ENCODE measurements at places on chromosomes 13 and 19.
A peak's percentile ranks its signal among the peaks of the same experiment; 100 is the strongest.

DNA sequence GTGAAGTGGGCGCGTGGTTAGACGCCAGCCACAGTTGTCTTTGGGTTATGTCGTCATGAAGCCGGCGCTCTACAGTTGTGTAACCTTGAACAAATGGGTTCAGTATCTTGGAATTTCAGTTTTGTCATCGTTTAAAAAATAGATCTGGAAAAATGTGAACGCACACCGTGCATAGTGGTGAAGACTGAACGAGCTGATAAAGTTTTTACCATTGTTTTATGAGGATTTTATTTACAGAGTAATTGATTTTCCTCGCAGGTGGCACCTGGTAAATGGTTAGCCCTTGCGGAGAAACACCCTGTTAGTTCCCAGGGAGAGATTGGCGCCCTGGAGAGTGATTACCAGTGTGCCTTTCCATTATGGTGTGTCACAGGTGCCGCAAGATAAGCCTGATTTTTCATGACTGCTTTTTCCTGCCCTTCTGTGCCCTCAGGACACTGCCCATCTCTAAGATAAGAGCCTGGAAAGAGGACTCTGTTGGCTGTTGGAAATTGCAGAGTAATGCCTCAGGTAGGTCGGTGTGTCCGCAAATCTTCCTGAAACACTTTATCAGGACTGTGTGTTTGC, 577 bp downstream of the ZNF181 start:
- no peak for DNase-seq
- H3K4me3 ChIP-seq: peak overlapping the region; percentile 92
- peak overlapping the region; percentile 100 for H3K27ac ChIP-seq
- H3K27me3 ChIP-seq: no peaks in the 10 kb centered on the region
- peaks cover 45% of the 10 kb centered on the region for H3K36me3 ChIP-seq
- peaks cover 56% of the 10 kb centered on the region for H3K4me1 ChIP-seq

- no peaks in the 10 kb centered on the region for H3K27me3 ChIP-seq
- H3K4me3 ChIP-seq: no peak overlapping the region
- no peak for DNase-seq
- H3K27ac ChIP-seq: no peak overlapping the region
Measured at GRCh38 chr13:36858290-36858689, 39.3 kb downstream of the RFXAP start.

- peaks cover 56% of the 10 kb centered on the region for H3K4me1 ChIP-seq
- no peak for DNase-seq
Measured at GRCh38 chr13:51635137-51635878, 51.0 kb downstream of the WDFY2 start.

- H3K27ac ChIP-seq: peak overlapping the region; percentile 17
- H3K4me1 ChIP-seq: peaks cover 41% of the 10 kb centered on the region
- H3K27me3 ChIP-seq: no peaks in the 10 kb centered on the region
- no peak overlapping the region for H3K4me3 ChIP-seq
- DNase-seq: no peak
- peaks cover 5% of the 10 kb centered on the region for H3K36me3 ChIP-seq
Measured at GRCh38 chr19:46878613-46879375, 18.0 kb downstream of the ARHGAP35 start.

DNA sequence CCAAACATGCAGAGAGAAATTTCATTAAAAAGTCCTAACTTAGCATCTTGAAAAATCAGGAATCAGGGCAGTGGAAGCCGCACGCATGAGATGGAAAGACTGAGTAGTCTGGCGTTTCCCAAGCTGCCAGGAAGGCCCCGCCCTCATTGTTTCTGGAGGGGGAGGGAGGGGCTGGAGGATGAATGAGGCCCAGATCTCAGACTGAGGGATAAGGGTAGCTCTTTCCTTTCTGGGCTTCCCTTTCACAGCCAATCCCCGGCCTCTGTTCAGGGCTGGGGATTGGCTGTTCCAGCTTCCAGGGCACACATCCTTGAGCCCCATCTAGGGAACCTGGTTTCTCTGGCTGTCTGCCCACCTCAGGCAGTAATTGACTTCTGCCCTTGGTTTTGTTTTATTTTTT, 7.3 kb downstream of the C19orf53 start:
- no peaks in the 10 kb centered on the region for H3K27me3 ChIP-seq
- H3K27ac ChIP-seq: peak overlapping the region; percentile 72
- peaks cover 27% of the 10 kb centered on the region for H3K4me1 ChIP-seq
- peaks cover 28% of the 10 kb centered on the region for H3K36me3 ChIP-seq
- peak; percentile 72 for DNase-seq
- H3K4me3 ChIP-seq: no peak overlapping the region

GRCh38 chr19:56974556-56975207, 134.2 kb upstream of the PEG3 start:
- H3K4me3 ChIP-seq: no peak overlapping the region
- no peak for DNase-seq
- peaks cover 84% of the 10 kb centered on the region for H3K27me3 ChIP-seq
- H3K4me1 ChIP-seq: no peaks in the 10 kb centered on the region
- H3K36me3 ChIP-seq: no peaks in the 10 kb centered on the region

DNA sequence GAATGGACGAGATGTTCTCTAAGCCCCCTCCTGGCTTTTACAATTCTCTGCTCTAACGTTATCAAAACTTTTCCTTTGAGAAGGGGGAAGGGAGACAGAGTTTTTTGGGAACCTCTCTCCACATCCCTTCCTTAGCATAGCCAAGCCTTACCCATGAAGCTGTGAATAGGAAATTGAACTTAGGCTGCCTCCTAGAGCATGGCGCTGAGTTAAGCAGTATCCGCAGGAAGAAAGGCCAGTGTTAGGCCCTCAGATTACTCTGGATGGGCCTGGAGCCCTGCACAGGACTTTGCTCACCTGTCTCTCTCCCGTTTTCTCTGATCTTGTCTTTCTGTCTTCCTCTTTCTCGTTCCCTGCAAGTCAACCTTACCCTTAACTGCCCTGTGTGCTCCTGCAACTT, 39.6 kb downstream of the CYP2B6 start:
- no peaks in the 10 kb centered on the region for H3K36me3 ChIP-seq
- no peak overlapping the region for H3K4me3 ChIP-seq
- H3K27ac ChIP-seq: no peak overlapping the region
- H3K4me1 ChIP-seq: no peaks in the 10 kb centered on the region
- H3K27me3 ChIP-seq: peaks cover 42% of the 10 kb centered on the region
- no peak for DNase-seq

DNA sequence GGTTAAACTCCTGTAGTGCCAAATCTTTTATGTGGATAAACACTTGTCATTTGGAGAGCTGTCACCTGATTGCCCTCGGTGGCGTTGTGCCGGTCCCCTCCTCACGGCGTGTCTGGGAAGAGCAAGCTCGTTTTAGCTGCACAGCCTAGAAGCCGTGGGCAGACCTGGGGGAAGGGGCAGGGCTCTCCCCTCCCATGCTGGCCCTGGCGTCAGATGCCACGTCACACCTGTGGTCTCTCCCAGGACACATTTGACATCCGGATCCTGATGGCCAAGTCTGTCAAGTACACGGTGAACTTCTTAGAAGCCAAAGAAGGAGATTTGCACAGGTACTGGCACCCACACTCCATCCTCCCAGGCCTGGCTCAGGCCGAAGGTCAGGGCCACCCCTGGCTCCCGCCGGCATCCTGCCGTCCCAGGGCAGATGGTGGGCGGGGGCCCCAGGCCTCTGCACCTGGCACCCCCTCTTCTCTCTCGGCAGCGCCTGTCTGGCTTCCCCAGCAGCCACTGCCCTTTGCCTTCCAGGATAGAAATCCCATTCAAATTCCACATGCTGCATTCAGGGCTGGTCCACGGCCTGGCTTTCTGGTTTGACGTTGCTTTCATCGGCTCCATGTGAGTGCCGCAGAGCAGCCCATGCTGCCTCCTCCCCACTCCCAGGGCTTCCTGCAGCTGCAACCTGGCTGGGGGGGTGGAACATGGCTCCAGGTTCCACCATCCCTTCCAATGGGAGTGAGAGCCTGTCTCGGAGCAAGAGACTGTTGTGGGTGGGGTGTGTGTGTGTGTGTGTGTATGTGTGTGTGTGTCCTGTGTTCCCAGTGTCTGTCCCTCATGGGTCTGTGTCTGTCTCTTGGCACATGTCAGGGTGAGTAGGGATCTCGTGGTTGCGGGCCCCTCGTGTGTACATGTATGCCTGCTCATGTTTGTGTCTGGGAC, 8.8 kb downstream of the YIPF2 start:
- DNase-seq: no peak
- no peak overlapping the region for H3K4me3 ChIP-seq
- H3K27me3 ChIP-seq: no peaks in the 10 kb centered on the region
- H3K36me3 ChIP-seq: peaks cover 90% of the 10 kb centered on the region

- peaks cover 5% of the 10 kb centered on the region for H3K27me3 ChIP-seq
- H3K4me1 ChIP-seq: peaks cover 7% of the 10 kb centered on the region
- no peak for DNase-seq
- no peaks in the 10 kb centered on the region for H3K36me3 ChIP-seq
- no peak overlapping the region for H3K4me3 ChIP-seq
Measured at GRCh38 chr19:2512523-2513431, 36.9 kb downstream of the GADD45B start.
